NCI-H1694 treated with DMSO at 0.1 percent for 48 hours (cell line): ENCODE measurements at places on chromosomes 5 and 9.

DNA sequence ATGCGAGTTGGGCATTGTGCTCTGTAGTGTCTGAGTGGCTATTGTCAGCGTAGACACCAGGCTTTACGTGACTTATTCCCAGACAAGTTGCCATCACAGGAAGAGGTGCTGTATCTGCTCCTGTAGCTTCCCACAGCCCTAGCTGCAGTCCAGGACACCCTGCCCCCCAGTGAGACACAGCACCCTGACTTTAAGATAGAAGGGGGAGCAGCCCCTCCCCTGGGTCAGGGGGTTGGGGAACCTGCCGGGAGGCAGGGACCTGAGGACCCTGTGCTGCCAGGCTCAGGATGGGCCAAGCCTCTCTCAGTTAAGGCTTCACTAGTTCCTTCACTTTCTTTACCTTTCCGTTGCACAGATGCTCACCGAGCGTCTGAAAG, 75.4 kb downstream of the NEK6 start:
- no peak for DNase-seq

- DNase-seq: no peak
These were observed 53.9 kb upstream of the TNFAIP8 start for GRCh38 chr5:119301906-119302305.

- DNase-seq: no peak
These were observed 159.8 kb upstream of the KLF9 start for GRCh38 chr9:70574151-70574837.

DNA sequence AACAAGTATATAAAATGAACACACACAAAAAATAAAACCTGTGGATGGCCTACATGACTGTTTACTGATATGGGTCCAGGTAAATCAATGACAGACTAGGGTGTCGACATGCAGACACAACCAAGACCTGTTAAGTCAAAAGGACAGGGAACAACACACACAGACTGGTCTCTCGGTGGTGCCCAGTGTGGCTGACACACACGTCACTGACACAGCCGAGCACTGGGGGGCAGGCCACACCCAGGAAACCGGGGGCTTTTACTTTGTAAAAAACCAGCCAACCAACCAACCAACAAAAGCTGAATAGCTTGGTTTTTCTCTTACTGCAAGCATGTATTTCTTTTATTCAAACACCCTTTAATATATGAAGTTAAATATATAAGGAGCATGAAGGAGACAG, 5.0 kb downstream of the FAM163B start:
- DNase-seq: no peak

GRCh38 chr9:116899337-116900006, 212.4 kb downstream of the TRIM32 start:
- DNase-seq: no peak

- DNase-seq: no peak
These were observed 120.9 kb downstream of the CCDC192 start for GRCh38 chr5:127824126-127824525.

DNA sequence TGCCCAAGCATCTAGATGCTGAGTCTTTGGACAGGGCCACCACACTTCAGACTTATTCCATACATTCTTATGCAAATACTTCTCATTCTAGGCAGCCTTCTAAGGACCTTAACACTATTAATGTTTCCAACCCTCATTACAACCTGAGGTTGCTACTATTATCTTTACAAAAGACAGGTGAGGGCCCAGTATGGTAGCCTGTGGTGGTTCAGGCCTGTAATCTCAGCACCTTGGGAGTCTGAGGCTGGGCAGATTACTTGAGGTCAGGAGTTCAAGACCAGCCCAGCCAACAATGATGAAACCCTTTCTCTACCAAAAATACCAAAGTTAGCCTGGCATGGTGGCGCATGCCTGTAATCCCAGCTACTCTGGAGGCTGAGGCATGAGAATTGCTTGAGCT, 16.2 kb downstream of the ZFP62 start:
- no peak for DNase-seq

DNA sequence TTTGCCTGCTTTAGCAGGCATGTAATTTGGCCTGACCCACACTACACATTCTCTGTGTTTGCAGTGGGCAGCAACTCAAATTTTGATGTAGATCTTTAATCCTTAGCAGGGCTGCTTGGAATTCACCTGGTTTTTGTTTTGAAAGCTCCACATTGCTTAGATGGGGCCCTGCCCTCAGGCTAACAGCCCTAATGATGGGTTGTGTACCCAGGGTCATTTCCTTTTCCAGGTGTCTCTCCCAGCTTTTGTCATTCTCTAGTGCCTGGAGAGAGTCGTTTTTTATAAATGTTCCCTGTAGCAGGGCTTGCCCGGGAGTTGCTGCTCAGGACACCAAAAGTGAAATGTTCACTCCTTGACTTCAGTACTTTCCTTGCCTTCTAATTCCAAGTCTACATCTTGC, 126.3 kb downstream of the TRIO start:
- no peak for DNase-seq

GRCh38 chr9:122040561-122041242, 52.4 kb downstream of the TTLL11 start:
- DNase-seq: no peak

GRCh38 chr5:42950456-42951292, 89.4 kb downstream of the ANXA2R start:
- no peak for DNase-seq

- no peak for DNase-seq
These were observed 147.6 kb downstream of the ST8SIA4 start for GRCh38 chr5:100755435-100755834.

DNA sequence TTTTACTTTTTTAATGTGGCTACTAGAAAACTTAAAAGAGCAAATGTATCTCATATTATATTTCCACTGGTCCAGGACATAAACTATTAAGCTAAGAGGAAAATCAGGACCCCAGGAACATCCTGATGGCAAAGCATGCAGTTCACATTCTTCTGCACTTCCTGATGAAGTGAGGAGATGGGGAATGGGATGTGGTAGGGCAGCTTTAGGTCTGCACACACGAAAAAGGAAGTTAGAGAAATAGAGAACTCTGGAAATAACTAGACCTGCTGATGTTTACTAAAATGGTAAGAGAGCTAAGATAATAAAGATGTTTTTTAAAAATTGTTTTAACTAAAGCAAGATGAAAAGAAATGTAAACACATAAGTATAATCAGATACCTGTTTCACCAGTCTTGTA, 39.7 kb upstream of the NIPBL start:
- no peak for DNase-seq

GRCh38 chr9:94888775-94889174, 162.3 kb downstream of the AOPEP start:
- no peak for DNase-seq

GRCh38 chr5:154850255-154851062, at the start of gene FAXDC2:
Gene FAXDC2 (minus strand): TSS chr5:154850603. CDS start chr5:154838178, 12,425 bp downstream.
- DNase-seq: no peak

- no peak for DNase-seq
These were observed 40.7 kb downstream of the CNTRL start for GRCh38 chr9:121115466-121115865.

GRCh38 chr9:109238655-109239054, 71.6 kb upstream of the FRRS1L start:
- peak; percentile 22 for DNase-seq

GRCh38 chr5:51395666-51396356, 12.6 kb downstream of the ISL1 start:
- no peak for DNase-seq

DNA sequence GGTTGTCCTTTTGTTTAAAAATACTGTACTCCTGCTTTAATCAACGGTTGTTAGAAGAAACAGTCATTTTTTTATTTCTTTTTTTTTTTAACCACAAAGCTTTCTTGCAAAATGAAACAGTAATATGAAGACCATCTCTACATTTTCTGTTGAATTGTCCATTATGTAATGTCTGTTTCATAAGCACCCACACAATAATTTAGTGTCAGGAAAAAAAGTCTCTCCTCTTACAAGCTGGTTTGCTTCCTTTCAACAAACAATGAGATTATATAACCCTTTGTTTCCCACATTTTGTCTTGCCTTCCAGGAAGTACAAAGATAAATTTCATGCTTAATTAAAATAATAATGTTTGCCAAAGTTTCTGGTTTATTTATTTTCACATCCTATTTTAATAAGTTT, 16.7 kb downstream of the CTNNAL1 start:
- DNase-seq: no peak

DNA sequence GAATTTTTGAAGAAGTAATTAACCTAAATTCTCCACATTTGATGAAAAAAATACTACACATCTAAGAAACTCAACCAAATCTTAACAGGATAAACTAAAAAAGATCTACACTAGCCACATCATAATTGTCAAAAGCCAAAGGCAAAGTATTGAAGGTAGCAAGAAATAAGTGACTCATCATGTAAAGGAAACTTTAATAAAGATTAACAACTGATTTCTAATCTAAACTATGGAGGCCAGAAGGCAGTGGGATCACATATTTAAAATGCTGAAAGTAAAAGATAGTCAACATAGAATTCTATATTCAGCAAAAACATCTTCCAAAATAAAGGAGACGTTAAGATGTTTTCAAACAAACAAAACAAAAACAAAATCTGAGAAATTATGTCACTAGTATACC, 2002.9 kb downstream of the MAT2B start:
- no peak for DNase-seq

GRCh38 chr9:35079041-35079425, 709 bp downstream of the FANCG start:
- DNase-seq: no peak

GRCh38 chr5:42552597-42552996, 129.4 kb downstream of the GHR start:
- no peak for DNase-seq

GRCh38 chr9:89878687-89879086, 273.9 kb downstream of the GADD45G start:
- peak; percentile 88 for DNase-seq

DNA sequence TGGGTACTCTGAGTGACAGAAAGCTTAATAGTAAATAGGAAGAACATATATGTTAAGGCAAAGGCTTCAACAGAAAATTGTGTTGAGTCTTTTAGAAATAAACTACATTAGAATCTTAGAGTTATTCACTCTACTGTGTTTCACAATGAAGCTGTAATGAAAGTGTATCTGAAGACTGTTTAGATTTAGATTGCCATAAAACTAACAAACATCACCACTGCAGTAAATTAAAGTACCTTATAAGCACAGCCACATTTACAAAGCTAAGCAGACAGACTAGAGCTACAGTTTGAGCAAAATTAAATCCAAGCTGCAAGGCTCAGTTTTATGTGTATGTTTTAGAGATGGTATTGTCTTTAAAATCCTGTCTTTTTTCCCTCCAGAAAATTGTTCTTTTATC, 172.4 kb downstream of the PBX3 start:
- no peak for DNase-seq

DNA sequence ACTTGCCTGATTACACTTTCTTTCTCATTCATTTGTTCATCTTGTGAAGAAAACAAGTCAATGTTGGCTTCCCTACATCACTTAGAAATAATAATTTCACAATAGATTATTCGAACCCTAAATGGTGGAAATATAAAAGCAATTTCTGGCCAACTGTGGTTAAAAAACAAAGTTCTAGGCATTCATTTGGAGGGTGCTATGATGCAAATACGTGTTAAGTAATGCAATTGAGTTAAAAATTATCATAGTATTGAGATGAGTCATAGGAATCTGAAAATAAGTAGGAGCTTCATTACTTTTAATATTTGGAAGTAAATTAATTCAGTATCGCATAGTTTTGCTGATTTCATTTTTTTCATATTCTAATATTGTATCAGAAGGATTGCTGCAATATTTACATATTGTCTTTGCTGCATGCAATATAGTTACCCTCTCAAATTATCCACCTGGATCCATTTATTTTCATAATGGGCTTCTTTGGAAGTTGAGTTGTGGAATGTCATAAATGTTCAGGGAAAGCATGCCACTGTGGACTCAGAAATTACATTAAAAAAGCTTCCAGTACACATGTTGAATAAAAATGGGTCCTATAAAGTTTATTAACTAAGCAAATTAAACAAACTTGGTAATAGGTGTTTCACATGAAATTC, 647.7 kb upstream of the WWC1 start:
- no peak for DNase-seq

DNA sequence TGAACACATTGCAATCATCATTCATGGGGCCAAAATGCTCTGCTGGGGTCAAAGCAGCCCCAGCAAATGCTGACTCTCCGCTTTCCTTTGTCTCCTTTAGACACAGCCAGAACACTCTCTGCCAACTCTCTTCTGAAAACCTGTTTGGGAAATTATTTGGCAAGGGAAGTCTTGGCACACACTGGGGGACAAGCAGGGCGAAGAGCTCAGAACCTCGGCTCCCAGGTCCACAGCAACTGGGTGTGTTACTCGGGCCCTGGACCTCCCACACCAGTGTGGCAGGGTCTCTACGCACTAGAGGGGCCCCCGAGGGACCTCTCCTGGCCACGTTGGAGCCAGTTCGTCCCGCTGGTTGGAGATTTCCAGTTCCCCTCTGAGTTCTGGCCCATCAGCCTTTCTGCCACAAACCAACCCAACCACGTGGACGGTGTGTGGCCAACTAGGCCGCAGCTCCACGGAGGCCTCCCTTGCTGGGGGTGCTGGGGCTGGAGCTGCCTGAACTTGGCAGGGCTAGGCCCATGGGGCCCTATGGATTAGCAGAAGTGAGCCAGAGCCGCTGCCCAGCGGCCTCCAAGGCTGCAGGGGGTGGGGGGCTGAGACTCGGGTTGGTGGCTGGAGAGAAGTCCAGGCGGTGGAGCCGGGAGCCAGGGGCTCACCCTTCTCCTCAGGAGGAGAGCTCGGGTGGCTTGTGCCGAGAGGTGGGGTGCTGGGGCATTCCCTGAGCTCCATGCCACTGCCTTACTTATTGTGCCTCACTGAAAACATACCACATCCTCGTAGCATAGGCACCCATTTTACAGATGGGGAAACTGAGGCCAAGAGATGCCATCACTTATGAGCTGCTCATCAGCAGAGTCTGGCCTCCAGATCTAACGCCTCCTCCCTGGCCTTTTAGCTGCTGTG, 46.8 kb upstream of the RNU6ATAC start:
- no peak for DNase-seq

DNA sequence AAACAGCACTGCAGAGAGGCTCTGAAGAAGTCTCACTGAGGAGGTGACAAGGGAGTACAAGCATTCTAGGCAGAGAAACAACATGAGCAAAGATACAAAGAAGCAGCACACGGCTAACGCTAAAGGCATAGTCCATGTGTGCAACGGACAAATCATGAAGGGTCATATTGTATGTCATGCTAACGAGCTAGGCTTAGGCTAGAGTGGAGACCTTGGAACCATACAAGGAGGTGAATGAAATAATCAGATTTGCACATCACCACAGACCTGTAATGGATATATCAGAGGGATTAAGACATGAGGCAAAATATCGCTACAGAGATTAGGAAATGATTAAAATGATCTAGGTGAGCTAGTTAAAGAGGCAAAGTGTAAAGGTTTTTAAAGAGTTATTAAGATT, 145.6 kb downstream of the NFIB start:
- DNase-seq: no peak

DNA sequence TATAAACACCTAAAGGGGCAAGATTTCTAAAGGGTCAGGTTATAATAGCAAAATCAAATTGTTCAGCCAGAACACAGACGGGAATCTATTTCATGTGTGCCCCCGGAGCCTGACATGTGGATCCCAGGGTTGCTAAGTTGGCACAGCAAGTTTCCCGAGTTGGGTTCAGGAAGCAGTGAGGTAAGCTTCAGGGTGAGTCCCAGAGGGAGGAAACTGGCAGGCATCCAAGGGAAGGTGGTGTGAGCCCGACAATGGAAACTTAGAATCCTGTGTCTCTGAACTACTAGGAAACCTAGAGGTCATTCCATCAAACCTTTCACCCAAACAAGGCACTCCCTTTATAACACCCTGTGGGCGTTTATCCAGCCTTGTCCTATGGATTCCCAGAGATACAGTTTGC, 98.4 kb downstream of the ADRB2 start:
- DNase-seq: no peak
